ENCODE measurements at places on chromosomes 2 and 18. TPM values are rescaled to one million over a fixed set of nuclear protein-coding genes. Genes with fewer than 3 reads are reported as not detected.

Gene SLC11A1
- under 0.01 TPM for total RNA-seq

Gene RAX
- total RNA-seq: not detected

Gene CDK15
- 4.7 TPM for total RNA-seq

Gene TTN
- under 0.01 TPM for total RNA-seq

Gene DSG1
- total RNA-seq: not detected

Measured in hair follicle dermal papilla cell (primary cell).